ENCODE measurements at places on chromosomes 2 and 18.

GRCh38 chr2:232522623-232523401 is 2.6 kb downstream of the PRSS56 start:
- no peak for DNase-seq

DNA sequence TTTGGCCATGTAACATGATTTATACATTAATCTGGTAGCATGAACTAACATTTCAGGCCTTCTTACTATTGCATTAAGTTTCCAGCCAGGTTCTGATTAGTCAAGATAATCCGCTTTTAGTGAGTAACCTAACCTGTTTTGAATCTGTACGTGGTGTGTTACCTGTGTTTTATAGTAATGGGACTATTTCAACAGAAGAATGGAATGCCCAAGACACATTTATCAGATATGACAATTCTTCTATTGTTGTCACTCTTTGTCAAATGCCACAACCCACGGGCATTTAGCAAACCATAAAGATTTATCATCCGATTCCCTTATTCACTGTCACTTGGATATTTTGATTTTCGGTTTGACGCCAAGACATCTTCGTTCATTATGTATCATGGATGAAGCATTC is 117.9 kb downstream of the ETAA1 start:
- no peak for DNase-seq

DNA sequence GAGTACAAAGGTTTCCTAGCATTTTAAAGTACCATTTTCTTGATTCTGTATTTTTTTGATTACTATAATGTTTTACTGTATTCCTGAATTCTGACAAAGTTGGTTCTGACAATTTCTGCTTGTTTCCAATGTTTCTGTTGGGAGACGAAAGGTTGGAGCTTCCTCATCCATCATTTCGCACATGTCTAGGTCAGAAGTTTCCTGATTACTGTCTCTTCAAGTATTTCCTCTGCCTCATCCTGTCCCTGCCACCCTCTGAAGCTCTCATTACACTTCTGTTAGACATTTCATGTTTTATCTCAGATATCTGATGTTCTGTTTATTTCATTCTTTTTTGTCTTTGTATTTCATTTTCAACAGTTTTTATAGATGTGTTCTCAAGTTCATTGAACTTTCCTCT is 895.8 kb downstream of the TSN start:
- no peak for DNase-seq

GRCh38 chr2:118268268-118268667 is 180.0 kb downstream of the INSIG2 start:
- no peak for DNase-seq

DNA sequence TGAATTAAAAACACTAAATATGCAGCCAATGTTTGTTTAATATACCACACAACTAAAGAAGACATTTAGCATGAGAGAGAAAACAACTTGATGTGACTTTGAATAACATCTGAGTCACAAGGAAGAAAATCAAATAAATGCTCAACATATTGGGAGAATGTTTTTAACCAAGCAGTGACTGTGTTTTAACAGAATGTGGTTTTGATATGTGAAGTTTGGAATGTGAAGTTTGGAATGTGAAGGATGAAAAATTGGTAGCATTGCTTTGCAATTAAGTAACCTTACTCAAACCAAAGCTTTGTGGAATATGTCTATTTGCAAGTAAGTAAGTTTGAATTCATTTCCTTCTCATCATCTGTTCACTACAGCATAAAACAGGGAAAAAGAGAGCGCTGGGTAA is 128.2 kb upstream of the DNAJC10 start:
- DNase-seq: no peak

DNA sequence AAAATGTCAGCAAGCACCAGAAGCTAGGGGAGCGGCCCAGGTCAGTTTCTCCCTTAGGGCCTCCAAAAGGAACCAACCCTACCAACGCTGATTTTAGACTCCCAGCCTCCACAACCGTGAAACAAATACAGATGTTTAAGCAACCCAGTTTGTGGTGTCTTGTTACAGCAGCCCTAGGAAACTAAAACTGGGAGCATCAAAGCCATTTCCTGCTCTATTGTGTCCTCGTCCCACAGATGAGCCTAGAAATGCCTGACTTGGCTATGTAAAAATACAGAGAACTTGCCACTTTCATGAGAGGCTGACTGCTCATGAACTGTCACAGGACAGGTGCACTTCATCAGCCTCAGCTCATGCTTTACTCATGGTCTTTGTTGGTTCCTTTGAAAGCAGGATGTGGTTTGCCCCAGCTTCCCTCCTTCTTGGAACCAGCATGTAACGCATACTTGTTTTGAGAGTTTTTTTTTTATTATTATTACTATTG is 97.6 kb upstream of the SLC39A10 start:
- DNase-seq: no peak

DNA sequence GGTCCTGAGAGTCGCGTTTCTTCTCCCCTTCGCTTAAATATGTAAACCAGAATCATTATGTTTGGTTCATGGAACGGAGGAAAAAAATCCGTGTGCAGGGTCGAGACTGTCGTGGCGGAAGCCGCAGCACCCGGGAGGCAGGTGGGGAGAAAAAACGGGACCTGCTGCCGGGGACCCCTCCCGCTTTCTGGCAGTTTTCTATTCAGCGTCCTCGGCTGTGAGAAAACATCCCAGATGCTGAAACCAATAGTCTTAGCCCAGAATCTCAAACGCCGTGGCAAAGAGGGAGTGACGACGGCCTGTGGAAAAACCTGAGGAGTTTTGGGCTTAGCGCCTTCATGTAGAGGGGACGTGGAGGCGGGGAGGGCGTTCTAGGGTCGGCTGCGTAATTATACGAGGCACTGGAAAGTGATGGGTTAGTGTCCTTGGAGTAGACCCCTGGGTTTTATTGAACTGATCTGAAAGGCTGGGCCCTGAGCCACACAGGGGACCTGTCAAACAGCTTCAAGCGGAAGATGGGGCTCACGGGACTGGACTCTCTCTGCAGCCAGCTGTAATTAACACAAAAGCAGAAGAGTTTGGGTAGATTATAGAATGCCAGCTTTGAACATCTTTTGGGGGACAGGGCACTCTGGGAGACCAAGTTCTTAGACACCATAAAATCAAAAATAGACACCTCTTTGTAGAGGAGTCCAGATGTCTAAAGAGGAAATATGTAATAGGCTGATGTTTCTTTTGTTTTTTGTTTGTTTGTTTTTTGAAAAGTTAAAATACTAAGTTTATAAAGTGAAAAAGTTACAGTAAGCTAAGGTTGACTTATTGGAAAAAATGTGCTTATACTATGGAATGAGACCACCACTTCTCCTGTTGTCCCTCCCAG is 834 bp upstream of the BUB1 start:
- peak; percentile 44 for DNase-seq

GRCh38 chr2:69177785-69178636 is 165.0 kb downstream of the ANTXR1 start:
- peak; percentile 60 for DNase-seq

- DNase-seq: no peak
Observed at GRCh38 chr2:45334205-45334604, 276.9 kb downstream of the SRBD1 start.

- no peak for DNase-seq
Observed at GRCh38 chr2:128442053-128442751, 123.5 kb upstream of the HS6ST1 start.

GRCh38 chr2:51219468-51219867 is 187.5 kb upstream of the NRXN1 start:
- DNase-seq: no peak

DNA sequence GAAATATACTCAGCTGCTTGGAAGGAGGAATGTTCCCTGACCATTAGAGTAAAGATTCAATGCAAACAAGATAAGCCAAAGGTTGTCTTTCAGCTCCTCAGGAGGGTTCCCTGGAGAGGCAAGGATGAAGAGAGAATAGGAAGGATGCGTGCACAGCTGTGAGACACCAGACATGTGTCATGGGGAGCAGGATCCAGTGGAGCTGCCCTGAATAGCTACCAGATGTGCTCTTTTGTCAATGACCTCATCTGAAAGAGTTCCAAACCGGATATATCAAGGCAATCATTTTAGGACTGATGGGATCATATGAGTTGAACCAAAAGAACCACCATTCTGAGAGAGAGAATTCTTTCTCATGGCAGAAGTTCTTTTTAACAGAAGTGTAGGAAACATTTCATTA is 490.6 kb downstream of the IRS1 start:
- DNase-seq: no peak

DNA sequence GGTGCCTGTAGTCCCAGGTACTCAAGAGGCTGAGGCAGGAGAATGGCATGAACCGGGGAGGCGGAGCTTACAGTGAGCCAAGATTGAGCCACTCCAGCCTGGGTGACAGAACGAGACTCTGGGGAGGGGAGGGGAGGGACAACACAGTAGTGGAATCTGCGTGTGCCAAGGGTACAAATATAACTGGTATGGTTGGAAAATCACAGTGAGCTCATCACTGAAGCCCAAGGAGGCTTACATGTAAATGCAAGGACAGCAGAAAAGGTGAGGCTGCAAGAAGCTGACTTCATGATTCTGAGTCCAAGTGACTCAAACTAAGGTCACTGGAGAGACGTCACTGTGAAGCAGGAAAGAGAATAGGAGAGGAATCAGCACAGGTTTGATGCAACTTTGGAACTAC is 9.2 kb downstream of the SEPTIN10 start:
- no peak for DNase-seq

DNA sequence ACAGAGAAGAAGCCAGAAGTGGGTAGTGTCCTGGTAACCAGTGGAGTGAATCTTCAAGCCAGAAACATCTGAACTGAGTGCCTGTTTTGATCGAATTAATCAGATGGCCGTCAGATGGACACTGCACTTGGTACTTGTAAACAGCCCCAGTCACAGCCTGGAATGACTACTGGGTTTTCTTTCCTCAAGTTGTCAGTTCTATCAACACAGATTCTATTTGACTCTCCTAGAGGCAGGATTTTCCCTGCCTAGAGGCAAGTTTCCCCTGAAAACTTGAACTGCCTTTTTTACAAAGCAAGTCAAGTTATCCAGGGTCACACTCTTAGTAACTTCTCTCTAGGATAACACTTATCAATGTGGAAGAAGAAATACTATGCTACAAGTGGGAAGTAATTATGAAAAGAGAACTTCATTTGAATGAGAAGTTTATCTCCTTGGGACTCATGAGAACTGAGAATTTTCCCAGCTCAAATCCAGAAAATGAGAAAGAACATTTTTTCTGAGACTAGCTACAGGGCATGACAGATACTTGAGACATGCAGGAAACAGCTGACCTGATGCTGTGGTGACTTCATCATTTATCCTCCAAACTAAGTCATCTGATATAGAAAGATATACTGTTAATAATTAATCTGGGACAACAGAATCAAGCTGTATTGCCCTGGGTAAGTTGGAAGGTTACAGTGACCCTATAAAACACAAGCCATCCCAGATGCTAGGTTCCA is 36.0 kb downstream of the SULT1C2 start:
- DNase-seq: no peak

DNA sequence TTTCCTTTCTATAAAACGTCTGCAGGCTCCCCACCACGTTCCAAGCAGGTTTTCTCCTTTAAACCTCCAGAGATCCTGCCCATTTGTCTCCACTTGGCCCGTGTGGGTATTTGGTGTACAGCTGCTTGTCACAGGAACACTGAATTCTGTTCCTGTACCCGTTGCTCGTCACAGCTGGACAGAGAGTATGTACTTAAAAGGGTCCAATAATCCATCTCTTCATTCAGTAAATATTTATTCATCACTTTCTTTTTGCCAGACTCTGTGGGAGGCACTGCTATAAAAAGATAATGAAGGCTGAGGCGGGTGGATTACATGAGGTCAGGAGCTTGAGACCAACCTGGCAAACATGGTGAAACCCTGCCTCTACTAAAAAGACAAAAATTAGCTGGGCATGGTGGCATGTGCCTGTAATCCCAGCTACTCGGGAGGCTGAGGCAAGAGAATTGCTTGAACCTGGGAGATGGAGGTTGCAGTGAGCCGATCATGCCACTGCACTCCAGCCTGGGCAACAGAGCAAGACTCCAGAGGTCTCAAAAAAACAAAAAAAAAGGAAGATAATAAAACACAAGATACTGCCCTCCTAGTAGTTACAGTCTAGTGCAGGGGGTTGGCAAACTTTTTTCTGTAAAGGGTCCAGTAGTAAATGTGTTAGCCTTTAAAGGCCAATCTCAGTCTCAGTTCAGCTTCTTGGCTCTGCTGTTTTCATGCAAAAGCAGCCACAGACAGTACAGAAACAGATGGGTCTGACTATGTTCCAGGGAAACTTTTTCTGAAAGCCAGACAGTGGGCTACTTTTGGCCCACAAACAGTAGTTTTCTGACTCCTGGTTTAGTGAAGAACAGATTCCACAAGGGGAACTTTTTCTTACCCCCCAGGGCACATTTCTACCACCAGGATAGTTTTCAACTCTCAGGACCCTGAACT is 309.9 kb upstream of the RAB12 start:
- no peak for DNase-seq

- no peak for DNase-seq
Observed at GRCh38 chr2:178530625-178531142, 50.4 kb downstream of the PLEKHA3 start.

- DNase-seq: no peak
Observed at GRCh38 chr2:51039581-51039980, 7.6 kb upstream of the NRXN1 start.

DNA sequence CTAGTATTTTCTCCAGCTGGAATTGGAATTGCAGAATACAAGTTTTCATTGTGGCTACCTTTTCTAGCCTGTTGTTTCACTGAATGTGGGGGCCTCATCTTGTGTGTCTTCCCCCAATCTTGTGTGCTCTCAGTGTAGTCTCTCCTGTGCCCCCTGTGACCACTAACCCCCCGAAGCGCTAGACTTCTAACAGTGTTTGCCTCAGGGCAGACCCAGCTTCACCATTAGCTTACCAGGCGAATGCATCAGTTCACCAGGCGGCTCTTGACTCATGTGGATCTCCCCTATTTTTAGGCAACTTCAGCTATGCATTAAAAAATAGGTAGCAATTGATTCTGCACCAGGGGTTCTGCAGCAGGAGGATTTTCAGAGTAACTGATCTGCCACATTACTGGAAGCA is 376.2 kb upstream of the MEIS1 start:
- DNase-seq: no peak

GRCh38 chr2:157444641-157445040 is 752 bp upstream of the CYTIP start:
- no peak for DNase-seq

DNA sequence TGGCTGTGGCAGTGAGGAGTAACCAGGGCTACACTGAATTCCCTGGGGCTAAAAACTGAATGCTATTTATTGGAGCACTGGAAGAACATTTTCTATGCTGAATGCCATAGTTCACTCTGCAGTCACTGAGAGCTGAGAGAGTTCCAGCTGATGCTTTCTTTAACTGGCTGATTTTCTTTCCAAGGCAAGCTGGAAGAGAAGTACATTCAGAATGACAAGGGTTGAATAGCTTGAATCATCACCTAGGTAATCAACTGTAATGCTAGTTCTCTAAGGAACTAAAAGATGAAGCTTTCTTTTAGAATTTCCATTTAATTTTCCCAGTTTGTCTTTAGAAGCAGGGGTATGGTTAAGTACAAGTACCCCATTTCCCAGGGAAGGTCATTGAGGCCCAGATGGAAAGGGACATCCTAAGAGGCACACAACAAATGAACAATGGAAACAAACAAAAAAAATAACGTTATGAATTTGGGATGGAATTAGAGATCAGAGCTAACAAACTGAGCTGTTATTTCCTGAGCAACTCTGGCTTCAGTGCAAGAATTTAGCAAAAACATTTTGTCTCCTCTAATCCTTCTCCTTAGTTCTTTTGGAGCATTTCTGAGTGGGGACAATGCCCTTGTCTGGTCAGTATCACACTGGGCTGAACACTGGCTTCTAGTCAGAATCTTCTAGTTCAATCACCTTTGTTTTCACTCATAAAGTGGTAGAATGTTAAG is 132.8 kb upstream of the REG3A start:
- no peak for DNase-seq

GRCh38 chr18:58856881-58857280 is 7.8 kb upstream of the ZNF532 start:
- DNase-seq: no peak
